Mesenteric fat pad (tissue), 1 donor: ENCODE measurements at places on chromosomes 1 and 21.
A peak's percentile ranks its signal among the peaks of the same experiment; 100 is the strongest.

GRCh38 chr1:174266991-174267612 lies 107.8 kb downstream of the RABGAP1L start:
- DNase-seq = no peak

- DNase-seq = no peak
These were observed 46.5 kb upstream of the LRRN2 start for GRCh38 chr1:204731985-204732575.

GRCh38 chr1:153649137-153649862 lies 9.2 kb upstream of the SNAPIN start:
- peak; percentile 47 for DNase-seq

- no peak for DNase-seq
These were observed 265.9 kb upstream of the C1orf105 start for GRCh38 chr1:172154551-172154950.

DNA sequence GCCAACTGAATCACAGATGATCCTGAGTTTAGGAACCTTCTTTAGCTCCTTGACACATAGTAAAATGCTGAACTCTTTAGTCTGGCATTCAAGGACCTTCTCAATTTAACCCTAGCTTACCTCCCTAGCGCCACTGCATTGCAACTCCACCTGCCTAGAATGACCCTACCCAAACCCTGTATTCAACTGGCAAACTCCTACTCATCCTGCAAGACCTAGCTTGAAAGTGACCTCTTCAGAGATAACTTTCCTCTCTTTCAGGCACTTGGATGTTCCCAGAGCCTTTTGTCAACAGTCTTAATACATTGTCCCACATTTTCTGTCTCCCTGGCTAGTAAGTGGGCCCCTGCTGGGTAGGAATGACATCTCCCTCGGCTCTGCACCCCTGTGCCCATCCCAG lies 19.7 kb downstream of the TRIM62 start:
- DNase-seq = no peak

- no peak for DNase-seq
These were observed 170.4 kb upstream of the CACNA1E start for GRCh38 chr1:181312946-181313345.

DNA sequence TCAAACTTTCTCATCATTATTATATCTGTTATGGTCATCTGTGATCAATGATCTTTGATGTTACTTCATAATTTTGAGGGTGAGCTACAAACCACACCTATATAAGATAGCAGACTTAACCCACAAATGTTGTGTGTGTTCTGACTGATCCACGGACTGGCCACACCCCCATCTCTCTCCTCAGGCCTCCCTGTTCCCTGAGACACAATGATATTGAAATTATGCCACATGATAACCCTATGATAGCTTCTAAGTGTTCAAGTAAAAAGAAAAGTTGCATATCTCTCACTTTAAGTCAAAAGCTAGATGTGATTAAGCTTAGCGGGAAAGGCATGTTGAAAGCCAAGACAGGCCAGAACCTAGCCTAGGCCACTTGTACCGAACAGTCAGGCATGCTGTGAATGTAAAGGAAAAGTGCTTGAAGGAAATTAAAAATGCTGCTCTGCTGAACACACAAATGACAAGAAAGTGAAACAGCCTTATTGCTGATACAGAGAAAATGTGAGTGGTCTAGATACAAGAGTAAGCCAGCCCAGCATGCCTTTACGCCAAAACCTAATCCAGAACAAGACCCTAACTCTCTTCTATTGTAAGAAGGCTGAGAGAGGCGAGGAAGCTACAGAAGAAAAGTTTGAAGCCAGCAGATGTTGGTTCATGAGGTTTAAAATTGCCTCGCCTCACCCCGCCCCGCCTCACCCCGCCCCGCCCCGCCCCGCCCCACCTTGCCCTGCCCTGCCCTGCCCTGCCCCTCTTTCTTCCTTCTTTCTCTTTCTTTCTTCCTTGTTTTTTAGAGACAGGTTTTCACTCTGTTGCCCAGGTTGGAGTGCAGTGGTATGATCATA lies 16.5 kb downstream of the CTSS start:
- no peak for DNase-seq

DNA sequence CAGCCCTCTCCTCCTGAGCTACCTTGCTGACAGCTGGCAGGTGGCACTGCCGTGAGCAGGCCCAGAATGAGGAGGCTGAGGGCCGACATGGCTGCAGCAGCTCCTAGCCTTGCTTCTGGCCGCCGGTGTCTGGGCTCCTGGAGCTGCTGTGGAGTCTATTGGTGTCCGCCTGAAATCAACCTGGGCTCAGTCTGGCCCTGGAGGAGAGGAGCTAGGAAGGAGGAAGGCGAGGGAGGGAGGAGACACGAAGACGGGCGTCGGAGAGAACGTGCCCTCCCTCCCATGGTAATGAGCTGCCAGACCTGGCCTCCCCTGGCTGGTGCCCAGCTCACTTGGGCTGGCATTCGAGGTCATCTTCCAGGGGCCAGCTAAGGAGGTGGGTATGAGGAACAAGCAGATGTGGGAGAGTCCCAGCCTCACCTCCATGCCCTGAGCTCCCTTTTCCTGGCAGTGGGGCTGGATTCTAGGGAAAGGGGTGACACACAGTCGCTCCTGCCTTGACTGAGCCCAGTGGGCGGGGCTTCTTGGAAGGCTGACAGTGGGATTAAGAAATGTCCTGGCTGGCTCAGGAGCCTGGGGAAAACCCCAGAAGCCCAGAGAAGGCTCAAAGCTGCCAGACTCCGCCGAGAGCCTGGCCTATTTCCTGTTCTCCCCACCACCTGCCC lies at the start of gene PDZK1IP1:
TSS of gene PDZK1IP1 (minus strand) at position 193 of the 665 bp plus-strand sequence. CDS start at position 89, 104 bp downstream.
- DNase-seq = peak; percentile 94

DNA sequence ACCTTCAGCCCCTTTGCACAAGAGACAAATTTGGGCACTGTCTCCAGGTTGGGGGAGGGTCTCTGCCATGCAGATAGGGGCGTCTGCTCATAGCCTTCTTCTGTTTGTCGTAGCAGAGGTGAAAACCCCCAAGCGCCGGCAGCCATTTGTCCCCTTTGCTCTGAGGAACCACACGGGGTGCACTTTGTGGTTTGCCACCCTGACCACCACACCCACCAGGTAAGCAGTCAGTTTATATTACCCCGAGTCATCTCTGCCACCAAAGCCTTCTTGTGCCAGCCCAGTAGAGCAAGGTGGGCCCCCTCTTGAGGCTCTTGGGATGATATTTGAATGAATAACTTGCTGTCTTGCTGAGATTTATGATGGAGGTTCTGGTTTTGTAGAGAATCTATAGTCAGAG lies 111.8 kb downstream of the VPS13D start:
- no peak for DNase-seq

- no peak for DNase-seq
These were observed 11.3 kb downstream of the UBE2G2 start for GRCh38 chr21:44790368-44790767.

- DNase-seq = no peak
These were observed 577.8 kb upstream of the PLXNA2 start for GRCh38 chr1:208821939-208822338.

DNA sequence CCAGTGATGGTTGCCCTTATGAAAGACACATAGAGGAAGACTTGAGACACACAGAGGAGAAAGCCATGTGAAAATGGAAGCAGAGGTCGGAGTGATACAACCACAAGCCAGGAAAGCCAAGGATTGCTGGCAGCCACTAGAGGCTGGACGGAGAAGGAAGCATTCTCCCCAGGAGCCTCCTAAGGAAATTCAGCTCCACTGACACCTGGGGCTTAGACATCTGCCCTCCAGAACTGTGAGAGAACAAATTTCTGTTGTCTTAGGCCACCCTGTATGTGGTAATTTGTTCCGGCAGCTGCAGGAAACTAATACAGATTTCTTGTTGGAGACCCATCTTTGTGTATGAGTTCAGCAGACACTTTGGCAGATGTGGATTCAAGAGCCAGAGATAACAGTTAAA lies 126.9 kb upstream of the ATP1A1 start:
- no peak for DNase-seq

DNA sequence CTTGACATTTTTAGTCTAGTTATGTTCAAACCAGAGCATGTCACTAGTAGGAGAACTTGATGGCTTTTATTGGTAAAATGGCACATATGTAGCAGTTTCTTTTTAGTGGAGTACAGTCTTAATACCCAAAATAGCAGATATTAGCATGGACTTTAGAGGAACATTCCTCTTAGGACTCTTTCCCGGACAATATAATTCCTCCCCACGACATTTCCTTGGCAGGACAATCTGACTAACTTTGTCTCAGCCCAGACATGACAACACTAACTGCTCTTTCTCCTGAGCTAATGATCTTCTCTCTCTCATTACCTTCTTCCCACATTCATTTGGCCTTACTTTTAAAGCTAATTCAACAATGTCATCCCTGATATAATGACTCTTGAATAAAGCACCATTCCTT lies 62.5 kb downstream of the ADAMTS1 start:
- DNase-seq = no peak

GRCh38 chr1:84582802-84583587 lies 8.8 kb upstream of the CTBS start:
- no peak for DNase-seq
